ENCODE measurements at places on chromosomes 6 and 20. TPM values are rescaled to one million over a fixed set of nuclear protein-coding genes. Genes with fewer than 3 reads are reported as not detected.
A peak's percentile ranks its signal among the peaks of the same experiment; 100 is the strongest.

GRCh38 chr6:170179616-170180324, 111.1 kb downstream of the DLL1 start:
- no peaks in the 10 kb centered on the region for H3K4me1 ChIP-seq
- DNase-seq, result peak; percentile 66
- H3K36me3 ChIP-seq, result no peaks in the 10 kb centered on the region
- no peak overlapping the region for H3K4me3 ChIP-seq
- H3K27me3 ChIP-seq, result no peaks in the 10 kb centered on the region
- H3K27ac ChIP-seq, result no peak overlapping the region

- H3K4me1 ChIP-seq, result no peaks in the 10 kb centered on the region
- H3K27ac ChIP-seq, result no peak overlapping the region
- H3K27me3 ChIP-seq, result no peaks in the 10 kb centered on the region
- no peaks in the 10 kb centered on the region for H3K36me3 ChIP-seq
- no peak overlapping the region for H3K4me3 ChIP-seq
Measured at GRCh38 chr20:32902456-32903420, 44.0 kb downstream of the EFCAB8 start.

DNA sequence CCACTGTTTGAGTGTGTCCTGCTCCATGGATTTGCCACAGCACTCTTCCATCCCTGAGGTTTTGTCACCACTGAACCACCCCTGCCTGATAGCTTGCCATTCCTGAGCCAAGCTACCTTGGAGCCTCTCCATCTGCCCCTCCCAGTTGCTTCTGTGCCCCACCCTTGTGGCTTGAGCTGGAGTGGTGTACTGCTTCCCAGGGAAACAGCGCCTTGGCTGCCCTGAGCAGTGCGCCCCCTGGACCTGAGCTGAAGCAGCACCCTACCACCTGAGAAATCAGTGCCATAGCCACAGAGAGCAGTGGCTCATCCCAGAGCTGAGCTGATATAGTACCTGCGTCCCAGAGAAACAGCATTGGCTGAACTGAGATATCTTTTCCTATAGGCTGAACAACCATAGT, 40.3 kb downstream of the IL22RA2 start:
- peaks cover 3% of the 10 kb centered on the region for H3K27me3 ChIP-seq
- no peaks in the 10 kb centered on the region for H3K4me1 ChIP-seq
- H3K4me3 ChIP-seq, result no peak overlapping the region
- no peak for DNase-seq
- no peaks in the 10 kb centered on the region for H3K36me3 ChIP-seq
- H3K27ac ChIP-seq, result no peak overlapping the region

CYP24A1 gene
- total RNA-seq, result not detected

- H3K27me3 ChIP-seq, result no peaks in the 10 kb centered on the region
- H3K36me3 ChIP-seq, result no peaks in the 10 kb centered on the region
Measured at GRCh38 chr6:22015216-22015615, 281.6 kb downstream of the PRL start.

- peaks cover 22% of the 10 kb centered on the region for H3K36me3 ChIP-seq
- no peak overlapping the region for H3K27ac ChIP-seq
- no peak overlapping the region for H3K4me3 ChIP-seq
- peak; percentile 80 for DNase-seq
- H3K4me1 ChIP-seq, result peaks cover 10% of the 10 kb centered on the region
- H3K27me3 ChIP-seq, result no peaks in the 10 kb centered on the region
Measured at GRCh38 chr6:52261229-52261628, 16.9 kb upstream of the IL17F start.

ECHDC1 gene
- total RNA-seq, result 67.0 TPM

PTCHD4 gene
- 6.5 TPM for total RNA-seq

- peaks cover 31% of the 10 kb centered on the region for H3K27me3 ChIP-seq
- peaks cover 25% of the 10 kb centered on the region for H3K4me1 ChIP-seq
- no peak for DNase-seq
- H3K36me3 ChIP-seq, result no peaks in the 10 kb centered on the region
- H3K4me3 ChIP-seq, result peak overlapping the region; percentile 17
Measured at GRCh38 chr6:132933090-132933489, 118.7 kb downstream of the RPS12 start.

LAMA2 gene
- total RNA-seq, result 3.5 TPM

DNA sequence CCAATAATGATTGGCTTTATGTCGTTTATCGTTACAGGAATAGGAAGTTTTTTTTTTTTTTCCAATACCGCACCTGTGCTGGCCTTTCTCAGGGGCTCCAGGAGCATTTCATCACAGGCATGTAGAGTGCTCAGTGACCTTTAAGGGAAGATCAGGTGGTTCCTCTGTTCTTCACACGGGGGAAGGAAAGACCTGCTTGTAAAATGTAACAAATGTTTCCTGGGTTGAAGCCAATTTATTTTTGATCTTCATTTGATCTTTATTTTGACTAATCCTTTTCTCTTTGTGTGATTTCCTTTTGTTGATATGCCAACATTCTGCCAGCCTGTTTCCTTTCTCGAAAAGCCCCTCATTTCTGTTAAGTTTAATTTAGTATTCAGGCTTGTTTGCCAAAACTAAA, 61.9 kb upstream of the HBS1L start:
- no peak overlapping the region for H3K4me3 ChIP-seq
- H3K27ac ChIP-seq, result no peak overlapping the region
- H3K27me3 ChIP-seq, result peaks cover 50% of the 10 kb centered on the region
- DNase-seq, result no peak
- H3K4me1 ChIP-seq, result no peaks in the 10 kb centered on the region

DNA sequence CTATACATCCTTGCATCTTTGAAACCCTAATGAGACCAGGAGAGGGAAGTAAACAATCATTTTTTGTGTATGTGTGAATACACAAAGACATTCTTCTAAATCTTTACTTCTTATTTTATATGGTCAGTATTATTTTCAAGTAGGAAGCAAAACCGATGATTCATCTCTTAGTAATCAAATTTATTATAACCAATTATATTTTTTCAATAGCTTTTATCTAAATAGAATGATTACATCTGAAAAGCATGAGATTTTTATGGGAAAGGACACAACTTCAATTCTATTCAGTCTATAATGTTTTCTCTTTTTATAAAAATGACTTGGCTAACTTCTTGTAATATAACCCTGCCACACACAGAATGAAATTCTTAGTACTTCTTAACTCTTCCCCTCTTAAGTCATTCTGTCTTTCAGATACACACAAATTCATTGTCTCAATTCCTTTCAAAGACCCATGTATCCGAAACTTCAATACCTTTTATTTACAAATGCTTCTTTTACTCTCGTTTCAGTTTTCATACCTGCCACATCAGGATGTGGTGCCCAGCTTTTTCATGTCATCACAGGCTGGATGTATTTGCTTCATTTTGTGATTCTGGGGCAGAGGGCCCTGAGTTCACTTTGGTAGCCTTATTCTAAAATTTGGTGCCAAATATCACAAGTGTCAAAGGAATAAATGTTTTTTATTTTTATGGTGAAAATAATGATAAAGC, 227.0 kb downstream of the PHF3 start:
- H3K27ac ChIP-seq, result no peak overlapping the region
- H3K4me3 ChIP-seq, result no peak overlapping the region
- no peak for DNase-seq
- H3K27me3 ChIP-seq, result no peaks in the 10 kb centered on the region

- DNase-seq, result no peak
- peaks cover 5% of the 10 kb centered on the region for H3K4me1 ChIP-seq
- no peaks in the 10 kb centered on the region for H3K27me3 ChIP-seq
Measured at GRCh38 chr6:118771253-118771652, 119.9 kb upstream of the CEP85L start.

PDYN gene
- total RNA-seq, result not detected

- no peaks in the 10 kb centered on the region for H3K4me1 ChIP-seq
- no peak overlapping the region for H3K4me3 ChIP-seq
- DNase-seq, result no peak
- H3K36me3 ChIP-seq, result peaks cover 63% of the 10 kb centered on the region
- H3K27ac ChIP-seq, result no peak overlapping the region
Measured at GRCh38 chr6:37463110-37463509, 30.1 kb downstream of the CMTR1 start.

GRCh38 chr6:77159730-77160129, 303.6 kb downstream of the HTR1B start:
- DNase-seq, result no peak
- H3K27me3 ChIP-seq, result no peaks in the 10 kb centered on the region
- no peak overlapping the region for H3K4me3 ChIP-seq
- H3K36me3 ChIP-seq, result no peaks in the 10 kb centered on the region

GRCh38 chr6:3285732-3286131, 27.0 kb downstream of the PSMG4 start:
- H3K27me3 ChIP-seq, result no peaks in the 10 kb centered on the region
- peaks cover 12% of the 10 kb centered on the region for H3K36me3 ChIP-seq

- no peak overlapping the region for H3K4me3 ChIP-seq
- no peaks in the 10 kb centered on the region for H3K27me3 ChIP-seq
- no peak overlapping the region for H3K27ac ChIP-seq
- H3K4me1 ChIP-seq, result peaks cover 6% of the 10 kb centered on the region
- peaks cover 14% of the 10 kb centered on the region for H3K36me3 ChIP-seq
Measured at GRCh38 chr6:25112322-25112773, 166.8 kb upstream of the CARMIL1 start.

DNA sequence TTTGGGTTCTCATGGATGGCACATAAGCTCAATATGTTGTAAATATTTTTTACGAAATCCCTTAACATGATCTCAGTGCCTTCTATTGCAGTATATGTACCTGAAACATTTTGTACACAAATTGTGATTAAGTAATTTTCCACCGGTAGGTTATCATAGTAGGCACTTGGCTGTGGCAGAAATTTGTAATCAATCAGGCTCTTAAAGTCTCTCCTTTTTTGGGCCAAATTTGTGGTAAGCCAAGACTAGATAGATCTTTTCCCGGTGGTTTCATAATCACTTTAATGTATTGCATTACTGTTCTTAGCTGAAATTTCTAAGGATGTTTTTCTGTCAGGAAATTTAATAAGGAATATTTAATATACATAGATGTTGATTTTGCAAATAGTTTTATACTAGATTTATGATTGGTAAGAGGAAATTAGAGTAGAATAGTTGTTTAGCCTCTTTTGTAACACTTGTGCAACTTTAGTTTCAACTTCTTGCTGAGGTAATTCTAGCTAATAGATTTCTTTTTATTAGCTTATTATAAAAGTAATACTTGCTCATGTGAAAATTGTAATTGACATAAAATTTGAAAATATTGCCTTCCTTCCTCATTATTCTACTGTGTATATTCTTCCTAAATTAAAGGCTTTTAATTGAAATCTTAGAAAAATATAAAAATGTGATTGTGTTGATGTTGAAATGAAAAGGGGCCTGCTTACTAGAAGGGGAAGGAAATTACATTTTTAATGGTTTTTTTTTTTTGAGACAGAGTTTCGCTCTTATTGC, 3.2 kb downstream of the PCMT1 start:
- peak; percentile 43 for DNase-seq
- H3K4me3 ChIP-seq, result no peak overlapping the region
- peaks cover 9% of the 10 kb centered on the region for H3K4me1 ChIP-seq
- no peak overlapping the region for H3K27ac ChIP-seq

- no peaks in the 10 kb centered on the region for H3K36me3 ChIP-seq
- H3K4me1 ChIP-seq, result peaks cover 17% of the 10 kb centered on the region
- H3K27me3 ChIP-seq, result no peaks in the 10 kb centered on the region
Measured at GRCh38 chr6:2718334-2719092, 32.2 kb downstream of the MYLK4 start.

GRCh38 chr6:108845145-108845544, 3.1 kb upstream of the ARMC2 start:
- no peak overlapping the region for H3K27ac ChIP-seq
- H3K27me3 ChIP-seq, result no peaks in the 10 kb centered on the region
- peak; percentile 55 for DNase-seq
- no peak overlapping the region for H3K4me3 ChIP-seq
- H3K4me1 ChIP-seq, result peaks cover 5% of the 10 kb centered on the region

DNA sequence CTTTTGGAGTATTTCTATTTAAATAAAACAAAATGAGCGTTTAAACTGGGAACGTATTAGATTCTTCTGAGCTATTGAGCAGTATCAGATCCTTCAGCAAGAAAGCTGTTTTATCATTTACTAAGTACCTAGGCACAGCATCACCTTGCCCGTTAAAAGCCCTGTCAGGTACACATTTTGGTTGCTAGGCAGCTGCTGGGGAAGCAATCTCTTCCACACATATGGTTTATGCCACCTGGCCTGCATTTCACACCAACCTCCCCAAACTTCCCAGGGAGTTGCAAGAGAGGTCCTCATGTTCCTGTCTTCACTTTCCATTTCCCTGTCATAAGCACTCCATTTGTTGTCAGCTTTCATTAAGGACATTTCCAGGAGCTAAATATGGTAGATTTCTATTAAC, 400.1 kb downstream of the PLCB1 start:
- H3K36me3 ChIP-seq, result no peaks in the 10 kb centered on the region
- H3K4me1 ChIP-seq, result peaks cover 8% of the 10 kb centered on the region
- no peak overlapping the region for H3K4me3 ChIP-seq
- no peak overlapping the region for H3K27ac ChIP-seq

DNA sequence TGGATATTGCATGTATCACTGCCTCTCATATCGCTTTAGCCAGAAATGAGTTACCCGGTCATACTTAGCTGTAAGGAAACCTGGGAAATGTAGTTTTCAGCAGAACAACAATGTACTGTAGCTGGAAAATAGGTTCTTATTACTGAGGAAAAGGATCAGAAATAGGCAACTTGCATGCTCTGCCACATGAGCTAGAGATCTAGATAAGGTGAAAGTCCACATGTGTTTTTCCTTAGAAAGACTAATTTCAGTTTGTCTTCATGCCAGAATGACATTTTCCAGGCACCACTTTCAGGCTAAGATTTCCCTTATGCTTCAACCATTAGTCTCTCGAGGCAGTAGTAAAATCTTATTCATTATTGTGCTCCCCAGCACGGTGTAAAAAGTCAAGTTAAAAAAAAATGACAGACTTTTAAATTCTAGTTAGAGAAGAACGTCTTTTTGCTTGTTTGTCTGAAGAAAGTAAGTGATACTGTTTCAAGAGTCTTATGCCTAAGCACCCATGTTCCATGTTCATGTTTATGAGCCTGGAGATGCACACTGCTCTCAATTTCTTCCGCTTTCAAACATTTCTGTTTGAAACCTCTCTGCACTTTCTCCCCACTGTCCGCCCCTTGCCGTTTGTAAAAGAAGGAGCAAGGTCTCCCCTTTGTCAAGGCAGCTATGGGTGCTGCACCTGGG, 67.6 kb downstream of the ZNF831 start:
- no peaks in the 10 kb centered on the region for H3K36me3 ChIP-seq
- no peak overlapping the region for H3K27ac ChIP-seq
- H3K4me3 ChIP-seq, result no peak overlapping the region
- peaks cover 7% of the 10 kb centered on the region for H3K27me3 ChIP-seq
- no peaks in the 10 kb centered on the region for H3K4me1 ChIP-seq

DNA sequence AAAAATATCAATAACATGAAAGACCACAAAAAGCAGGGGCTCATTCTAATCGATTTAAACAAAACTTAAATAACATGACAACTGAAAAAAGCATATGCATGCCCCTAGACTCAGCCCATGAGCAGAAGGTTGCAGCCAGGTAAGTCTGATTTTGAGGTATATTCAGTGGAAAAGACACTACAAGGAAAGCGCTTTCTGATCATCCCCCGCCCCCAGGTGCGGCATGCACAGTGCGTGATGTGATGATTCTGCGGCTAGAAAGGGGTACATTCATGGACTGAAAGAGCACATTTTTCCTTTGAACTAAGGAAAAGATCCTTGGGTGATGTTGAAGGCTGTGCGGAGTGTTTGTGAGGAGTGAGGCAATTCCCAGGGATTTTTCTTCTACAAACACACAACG, 16.9 kb upstream of the FOXC1 start:
- H3K4me3 ChIP-seq, result no peak overlapping the region
- H3K27ac ChIP-seq, result no peak overlapping the region
- peaks cover 6% of the 10 kb centered on the region for H3K4me1 ChIP-seq
- DNase-seq, result peak; percentile 30
- no peaks in the 10 kb centered on the region for H3K36me3 ChIP-seq
- H3K27me3 ChIP-seq, result peaks cover 54% of the 10 kb centered on the region

Data from osteoblast (primary cell).